Stimulated activated CD4-positive, alpha-beta T cell treated with anti-CD3 and anti-CD28 coated beads, Interleukin-1b, Interleukin-23, amount 100 ng/mL, for 4 hours (primary cell): ENCODE measurements at places on chromosomes 4 and X.

- DNase-seq, result no peak
Observed at GRCh38 chr4:40192114-40193015, 4.5 kb upstream of the RHOH start.

- no peak for DNase-seq
Observed at GRCh38 chr4:113708250-113708649, 53.3 kb downstream of the CAMK2D start.

DNA sequence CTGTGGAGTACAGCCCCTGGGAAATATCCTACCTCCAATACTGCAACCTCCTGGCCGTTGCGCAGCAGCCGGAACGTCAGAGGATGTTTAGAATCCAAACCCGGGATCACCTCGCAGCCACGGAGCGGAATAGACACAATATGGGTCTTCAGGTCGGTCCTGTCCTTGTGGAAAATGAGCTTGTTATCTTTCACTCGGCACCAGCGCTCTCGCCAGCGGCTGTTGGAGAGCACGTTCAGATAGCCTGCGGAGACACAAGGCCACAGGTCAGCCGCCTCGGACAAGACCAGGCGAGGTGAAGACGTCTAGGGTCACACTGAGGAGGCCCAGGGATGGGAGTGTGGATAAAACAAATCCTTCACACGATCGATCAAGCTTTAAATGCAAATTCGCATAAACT lies 139.3 kb downstream of the AFAP1 start:
- no peak for DNase-seq

DNA sequence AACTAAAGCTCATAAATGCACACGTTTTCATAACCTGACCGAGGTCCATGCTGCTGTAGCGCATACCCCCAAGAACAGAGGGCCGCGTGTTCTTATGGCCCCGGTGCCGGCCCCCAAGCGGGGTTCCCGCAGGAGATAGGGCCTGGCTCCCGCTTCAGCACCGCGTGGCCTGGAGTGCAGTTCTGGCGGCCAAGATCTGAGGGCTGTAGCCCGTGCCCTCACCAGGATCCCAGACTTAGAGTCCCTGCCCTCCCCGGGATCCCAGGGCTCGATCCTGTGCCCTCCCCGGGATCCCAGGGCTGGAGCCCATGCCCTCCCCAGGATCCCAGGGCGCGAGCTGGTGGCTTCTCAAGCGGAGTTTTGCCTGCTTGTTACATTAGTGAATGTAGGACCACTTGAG lies 1.0 kb upstream of the GRPEL1 start:
- no peak for DNase-seq

GRCh38 chr4:105113800-105114199 lies 32.9 kb upstream of the TET2 start:
- DNase-seq, result no peak

- no peak for DNase-seq
Observed at GRCh38 chr4:179728305-179728704, 2286.1 kb upstream of the AGA start.

DNA sequence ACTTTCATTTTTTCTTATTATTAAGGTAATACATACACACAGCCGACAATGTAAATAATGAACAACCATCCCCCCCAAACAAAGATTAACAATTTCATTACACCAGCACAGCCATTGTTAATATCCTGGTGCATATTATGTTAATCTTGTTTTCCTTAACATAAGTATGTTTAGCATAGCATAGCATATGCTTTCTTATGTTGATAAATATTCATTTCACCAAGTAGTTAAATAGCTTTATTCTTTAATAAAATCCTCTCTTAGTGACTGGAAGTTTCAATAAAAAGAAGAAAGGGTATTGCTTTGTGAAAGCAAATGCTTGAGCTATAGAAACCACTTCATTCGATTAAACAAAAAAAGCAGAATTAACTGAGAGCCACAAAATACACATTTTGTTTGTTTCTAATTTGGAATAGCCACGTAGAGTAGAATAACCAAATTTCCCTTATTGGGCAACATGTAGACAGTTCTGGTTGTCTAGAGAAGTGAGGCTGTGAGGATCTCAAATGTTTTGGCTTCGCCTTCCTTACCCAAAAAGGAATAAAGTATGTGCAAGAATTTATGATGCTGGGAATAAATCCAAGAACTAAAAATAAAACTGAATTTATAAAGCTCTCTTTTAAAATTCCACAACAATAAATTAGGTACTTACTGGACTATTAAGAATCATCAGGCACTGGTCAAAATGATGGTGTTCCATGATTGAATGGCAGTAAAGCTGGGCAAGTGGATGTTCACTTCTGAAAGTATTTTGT lies 118.0 kb downstream of the PDE5A start:
- DNase-seq, result no peak

DNA sequence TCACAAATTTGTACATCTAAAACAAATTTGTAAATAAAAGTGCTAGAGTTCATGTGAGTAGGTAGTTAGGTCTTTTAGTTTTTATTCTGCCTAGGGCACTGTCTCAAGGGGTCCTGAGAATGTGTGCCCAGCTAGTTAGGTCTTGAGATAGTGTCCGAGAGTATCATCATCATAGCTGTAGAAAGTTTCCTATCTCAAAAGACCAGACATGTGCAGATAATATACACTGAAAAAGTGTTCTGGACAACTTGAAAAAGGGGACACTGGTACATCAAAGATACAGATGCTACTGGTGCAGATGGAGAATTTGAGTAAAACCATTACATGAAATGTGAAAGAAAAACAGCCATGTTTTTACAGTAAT lies 1.8 kb upstream of the ZCCHC4 start:
- DNase-seq, result no peak

GRCh38 chr4:163595580-163595979 lies 101.1 kb downstream of the TMA16 start:
- DNase-seq, result no peak

DNA sequence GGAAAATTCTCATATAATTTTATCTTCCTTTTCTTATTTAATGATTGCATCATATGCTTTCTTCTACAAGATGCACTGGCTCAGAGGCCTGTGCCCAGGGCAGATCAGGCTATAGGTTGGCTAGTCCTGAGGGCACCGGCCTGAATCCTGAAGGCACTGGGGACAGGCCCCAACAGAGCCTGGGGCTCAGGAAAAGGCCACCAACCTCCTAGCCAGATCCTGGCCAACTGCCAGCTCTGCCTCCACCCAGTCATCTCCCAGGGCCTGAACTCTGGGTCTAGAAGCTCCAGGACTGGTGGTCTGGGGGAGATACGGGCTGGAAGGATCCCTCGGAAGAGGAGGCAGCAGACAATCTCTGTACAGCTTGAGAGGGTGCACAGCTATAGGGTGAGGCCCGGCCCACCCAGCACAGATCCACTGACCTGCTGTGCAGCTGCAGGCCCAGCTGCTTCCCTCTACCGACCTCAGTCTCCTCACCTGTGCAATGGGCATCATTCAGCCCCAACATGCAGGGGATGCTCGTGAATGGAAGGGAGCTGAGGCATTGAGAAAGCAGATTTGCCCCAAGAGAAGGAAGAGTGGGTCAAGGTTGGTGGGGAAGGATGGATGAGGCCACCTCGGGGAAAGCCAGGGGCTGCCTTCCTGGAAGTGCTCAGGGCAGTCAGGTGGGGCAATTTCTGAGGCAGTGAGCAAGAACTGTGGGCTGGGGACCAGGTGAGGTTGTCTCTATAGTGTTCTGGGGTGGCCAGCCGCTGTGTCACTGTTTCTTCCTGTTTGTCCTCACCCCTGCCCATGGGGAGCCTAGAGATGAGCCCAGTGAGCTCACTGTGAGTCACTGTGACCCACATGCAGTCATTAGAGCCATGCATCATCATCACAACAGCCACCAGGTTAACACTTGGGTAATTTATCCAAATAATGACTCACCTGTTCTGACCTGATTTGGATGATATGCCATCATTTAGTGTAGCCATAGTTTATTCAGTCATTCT lies 22.4 kb upstream of the XAGE2 start:
- no peak for DNase-seq

DNA sequence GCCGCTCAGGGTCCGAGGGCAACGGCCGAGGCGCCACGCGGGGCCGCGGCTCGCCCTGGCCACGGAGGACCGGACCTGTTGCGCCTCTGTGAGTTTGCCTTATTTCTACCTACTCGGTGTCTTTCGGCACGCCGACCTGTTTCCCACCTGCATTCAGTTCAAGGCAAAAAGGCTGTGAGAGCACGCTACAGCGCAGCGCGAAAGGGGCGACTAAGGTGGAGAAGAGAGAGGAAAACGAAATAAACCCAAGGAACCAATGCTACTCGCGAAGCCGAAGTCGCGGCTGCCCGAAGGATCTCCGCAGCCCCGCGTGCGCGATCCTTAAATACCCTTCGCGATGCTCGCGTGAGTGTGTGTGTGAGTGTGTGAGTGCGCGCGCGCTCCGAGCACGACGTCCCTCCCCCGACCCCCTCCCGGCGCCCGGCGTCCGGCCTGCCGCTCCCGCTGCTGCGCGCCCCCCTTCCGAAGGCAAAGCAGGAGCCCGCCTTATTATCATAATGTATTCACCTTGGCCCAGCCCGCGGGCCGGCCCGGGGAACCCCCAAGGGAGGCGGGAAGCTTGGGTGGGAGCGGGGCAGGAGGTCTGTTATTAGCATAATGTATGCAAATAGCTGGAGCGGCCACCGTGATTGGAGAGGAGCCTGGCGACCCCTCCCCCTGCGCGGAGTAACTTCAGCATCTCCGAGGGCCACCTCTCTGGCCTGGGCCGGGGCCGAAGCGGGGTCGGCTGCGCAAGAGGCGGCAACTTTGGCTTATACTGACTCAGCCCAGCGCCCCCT lies at the start of gene COL25A1:
Gene COL25A1 (minus strand): TSS at position 298 of the 779 bp plus-strand sequence.
- peak; percentile 5 for DNase-seq

GRCh38 chr4:76666944-76667532 lies 230.9 kb downstream of the SOWAHB start:
- DNase-seq, result no peak

DNA sequence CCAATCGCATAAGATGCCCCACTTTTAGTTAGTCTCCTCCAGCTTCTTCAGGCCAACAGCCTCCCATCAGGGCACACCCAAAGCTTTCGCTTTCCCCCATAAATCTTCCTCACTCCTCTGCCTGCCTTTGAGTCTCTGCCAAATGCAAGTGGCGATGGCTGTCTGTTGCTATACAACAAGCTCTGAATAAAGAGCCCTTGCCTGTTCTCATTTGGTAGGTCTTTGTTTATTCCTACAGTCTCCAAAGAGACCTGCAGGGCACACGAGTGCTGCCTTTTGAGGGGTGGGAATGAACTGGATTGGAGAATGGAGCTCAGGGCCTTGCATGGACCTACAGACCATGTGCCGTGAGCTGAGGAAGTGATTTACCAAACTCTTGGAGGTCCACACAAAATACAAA lies 52.2 kb upstream of the SOD3 start:
- no peak for DNase-seq

- no peak for DNase-seq
Observed at GRCh38 chr4:156858071-156858470, 113.5 kb downstream of the PDGFC start.

DNA sequence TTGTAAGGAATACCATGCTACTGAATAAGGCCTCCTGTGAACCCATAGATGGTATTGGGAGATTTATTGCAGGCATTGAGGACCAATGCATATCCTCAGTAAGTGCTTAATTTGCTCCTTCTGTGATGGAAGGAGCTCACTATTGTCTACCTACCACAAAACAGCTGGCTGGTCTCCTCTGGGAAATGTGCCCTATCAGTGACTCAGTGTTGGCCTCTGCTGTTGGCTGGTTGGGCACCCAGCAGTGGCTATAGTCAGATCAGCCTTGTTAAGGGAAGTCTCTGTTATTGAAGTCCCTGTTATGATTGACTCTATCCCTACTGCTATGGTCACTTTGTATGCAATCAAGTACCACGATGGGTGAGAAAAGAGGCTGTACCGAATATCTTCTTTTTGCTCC lies 27.5 kb upstream of the OTUD4 start:
- DNase-seq, result no peak

- DNase-seq, result no peak
Observed at GRCh38 chrX:107571296-107571998, 56.9 kb upstream of the PRPS1 start.

- no peak for DNase-seq
Observed at GRCh38 chrX:29851857-29852605, 363.3 kb upstream of the MAGEB2 start.

DNA sequence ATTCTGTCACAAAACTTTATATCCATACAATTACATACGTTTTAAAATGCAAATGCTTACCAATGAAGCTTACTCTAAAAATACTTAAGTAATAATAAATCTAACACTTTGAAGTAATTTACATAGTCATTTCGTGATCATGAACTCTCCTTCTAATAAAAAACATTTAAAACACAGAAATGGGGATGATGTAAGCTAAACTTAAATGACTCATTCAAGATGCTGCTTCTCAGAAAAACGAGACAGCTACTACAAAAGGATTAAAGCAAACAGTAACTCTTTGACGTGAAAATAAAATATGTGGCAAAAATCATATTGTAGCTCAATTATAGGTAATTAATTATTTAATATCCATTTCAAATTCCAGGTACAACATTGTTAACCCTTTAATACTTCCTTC lies 148.7 kb downstream of the FGF16 start:
- DNase-seq, result no peak

- no peak for DNase-seq
Observed at GRCh38 chr4:99540277-99540939, 23.4 kb downstream of the TRMT10A start.

- no peak for DNase-seq
Observed at GRCh38 chr4:171785388-171785787, 27.8 kb upstream of the GALNTL6 start.

DNA sequence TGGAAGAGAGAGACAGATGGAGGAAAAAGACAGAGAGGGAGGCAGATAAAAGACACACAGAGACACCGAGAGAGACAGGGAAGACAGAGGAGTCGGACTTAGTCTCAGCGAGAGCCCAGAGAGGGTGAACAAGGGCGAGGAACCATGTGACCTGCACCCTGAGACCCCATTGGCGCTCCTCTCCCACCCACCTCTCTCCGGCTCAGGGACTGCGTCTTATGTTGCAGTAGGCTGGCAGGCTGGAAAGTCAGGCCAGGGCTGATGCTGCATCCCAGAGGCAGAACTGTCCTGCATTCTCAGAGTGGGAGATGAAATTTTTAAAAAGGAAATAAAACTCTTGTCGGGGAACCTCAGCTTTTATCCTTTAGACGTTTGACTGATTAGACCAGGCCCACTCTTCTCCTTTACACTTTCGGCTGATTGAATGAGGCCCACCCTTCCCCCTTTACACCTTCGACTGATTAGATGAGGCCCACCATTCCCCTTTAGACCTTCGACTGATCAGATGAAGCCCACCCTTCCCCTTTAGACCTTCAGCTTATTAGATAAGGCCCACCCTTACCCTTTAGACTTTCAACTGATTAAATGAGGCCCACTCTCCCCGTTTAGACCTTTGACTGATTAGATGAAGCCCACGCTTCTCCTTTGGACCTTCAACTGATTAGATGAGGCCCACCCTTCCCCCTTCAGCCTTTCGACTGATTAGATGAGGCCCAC lies 29.5 kb upstream of the IL3RA start:
- no peak for DNase-seq

DNA sequence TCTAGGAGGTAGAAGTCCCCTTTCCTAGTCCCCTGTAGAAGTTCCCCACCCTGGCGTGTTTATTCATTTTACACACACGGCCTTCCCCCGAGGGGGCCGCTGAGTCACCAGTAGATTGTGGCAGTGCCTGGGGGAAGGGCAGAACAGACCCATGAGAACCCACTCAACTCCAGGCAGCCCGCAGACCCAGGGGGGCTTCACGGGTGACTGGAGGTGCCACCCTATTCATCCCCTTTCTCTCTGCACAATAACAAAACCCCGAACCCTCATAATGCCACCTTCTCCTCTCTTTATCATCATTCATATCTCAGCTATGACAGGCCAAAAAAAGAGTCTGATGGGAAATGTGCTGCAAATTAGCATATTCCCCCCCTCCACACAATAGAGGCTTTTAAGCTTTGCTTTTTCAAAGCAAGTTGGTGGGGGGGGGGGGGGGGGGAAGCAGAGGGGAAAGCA lies 20.4 kb upstream of the GPM6B start:
- DNase-seq, result no peak
